T-helper 1 cell treated with Interleukin-12 subunit alpha and Interleukin-12 subunit beta and Interleukin-4 antibody, amounts not matched to agents 30 ng/mL and 1 ng/mL, for 36 hours (primary cell): ENCODE measurements at places on chromosomes 7 and 10. TPM values are rescaled to one million over a fixed set of nuclear protein-coding genes. Genes with fewer than 3 reads are reported as not detected.

GDF2 gene
- total RNA-seq, result not detected in 2 replicates

DLD gene
- 76.2 and 77.9 TPM in 2 replicates for total RNA-seq

HABP2 gene
- not detected in 2 replicates for total RNA-seq

SFRP5 gene
- total RNA-seq, result not detected in 2 replicates

MUC3A gene
- total RNA-seq, result not detected in 2 replicates

FAM171A1 gene
- 1.6 TPM in 2 replicates for total RNA-seq

EPO gene
- total RNA-seq, result not detected in 2 replicates

PTCD1 gene
- 10.0 and 11.8 TPM in 2 replicates for total RNA-seq
